ENCODE measurements at places on chromosomes 5 and 9.

DNA sequence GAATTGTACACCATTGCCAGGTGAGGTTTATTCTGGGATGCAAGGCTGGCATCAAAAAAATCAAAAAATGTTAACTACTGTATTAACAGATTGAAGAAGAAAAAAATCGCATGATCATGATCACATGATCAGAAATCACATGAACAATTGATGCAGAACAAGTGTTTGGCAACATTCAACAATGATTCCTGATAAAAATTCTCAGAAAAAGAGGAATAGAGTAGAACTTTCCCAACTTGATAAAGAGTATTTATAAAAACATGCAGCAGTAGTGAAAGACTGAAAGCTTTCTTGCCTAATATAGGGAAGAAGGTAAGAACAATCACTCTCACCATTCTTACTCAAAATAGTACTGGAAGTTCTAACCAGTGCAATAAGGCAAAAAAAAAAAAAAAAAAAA is 16.4 kb downstream of the SLCO4C1 start:
- no peak for DNase-seq

GRCh38 chr9:132044176-132044875 is 35.3 kb downstream of the MED27 start:
- no peak for DNase-seq

GRCh38 chr9:90201766-90202165 is 440.9 kb downstream of the DIRAS2 start:
- no peak for DNase-seq

DNA sequence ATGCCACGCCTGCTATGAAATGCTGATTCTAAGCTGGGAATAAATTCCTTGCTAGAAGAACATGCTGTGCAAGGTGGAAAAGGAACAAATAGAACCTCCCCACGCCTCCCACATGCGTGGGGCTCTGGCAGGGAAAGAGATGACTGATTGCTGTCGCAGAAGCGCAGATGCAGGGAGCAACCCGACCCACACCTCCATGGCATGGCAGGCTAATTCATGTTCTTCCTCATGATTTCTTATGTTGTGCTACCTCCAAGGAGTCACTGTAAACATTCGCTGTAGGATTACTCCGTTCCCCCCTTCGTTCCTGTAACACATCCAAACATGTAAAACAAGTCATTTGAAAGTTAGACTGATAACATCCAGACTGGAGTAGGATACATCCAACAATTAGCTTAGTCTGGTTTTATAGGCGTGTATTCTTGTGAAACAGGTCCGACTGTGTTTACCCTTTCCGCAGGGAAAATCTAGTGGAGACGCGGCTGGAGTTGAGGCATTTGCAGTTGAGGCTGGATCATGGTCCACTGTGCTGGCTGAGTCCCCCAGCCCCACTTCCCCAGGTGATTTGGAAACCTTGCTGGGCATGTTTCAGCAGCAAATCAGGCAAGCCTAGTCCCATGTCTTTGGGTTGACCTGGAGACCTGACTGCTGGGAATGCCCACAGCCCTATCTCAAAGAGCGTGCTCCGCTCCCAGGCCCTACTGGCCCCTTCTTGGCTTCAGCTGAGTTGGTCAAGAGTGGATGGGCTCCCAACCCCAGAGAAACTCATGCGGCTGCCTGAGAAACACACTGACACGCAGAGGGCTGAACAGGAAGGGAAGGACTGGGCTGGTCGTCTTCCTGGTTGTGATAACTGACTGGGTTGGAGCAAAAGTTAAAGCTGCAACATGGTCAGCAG is 24.8 kb upstream of the ANKRD33B start:
- no peak for DNase-seq

GRCh38 chr5:175861337-175862130 is 9.8 kb upstream of the CPLX2 start:
- no peak for DNase-seq

DNA sequence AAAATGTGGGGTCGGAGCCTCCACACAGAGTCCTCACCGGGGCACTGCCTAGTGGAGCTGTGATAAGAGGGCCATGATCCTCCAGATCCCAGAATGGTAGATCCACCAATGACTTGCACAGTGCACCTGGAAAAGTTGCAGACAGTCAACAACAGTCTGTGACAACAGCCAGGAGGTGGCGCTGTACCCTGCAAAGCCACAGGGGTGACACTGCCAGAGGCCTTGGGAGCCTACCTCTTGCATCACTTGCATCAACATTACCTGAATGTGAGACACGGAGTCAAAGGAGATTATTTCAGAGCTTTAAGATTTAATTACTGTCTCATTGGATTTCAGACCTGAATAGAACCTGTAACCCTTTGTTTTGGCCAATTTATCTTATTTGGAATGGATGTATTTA is 614.1 kb upstream of the CDH9 start:
- no peak for DNase-seq
